ENCODE measurements at places on chromosomes 11 and 22.

DNA sequence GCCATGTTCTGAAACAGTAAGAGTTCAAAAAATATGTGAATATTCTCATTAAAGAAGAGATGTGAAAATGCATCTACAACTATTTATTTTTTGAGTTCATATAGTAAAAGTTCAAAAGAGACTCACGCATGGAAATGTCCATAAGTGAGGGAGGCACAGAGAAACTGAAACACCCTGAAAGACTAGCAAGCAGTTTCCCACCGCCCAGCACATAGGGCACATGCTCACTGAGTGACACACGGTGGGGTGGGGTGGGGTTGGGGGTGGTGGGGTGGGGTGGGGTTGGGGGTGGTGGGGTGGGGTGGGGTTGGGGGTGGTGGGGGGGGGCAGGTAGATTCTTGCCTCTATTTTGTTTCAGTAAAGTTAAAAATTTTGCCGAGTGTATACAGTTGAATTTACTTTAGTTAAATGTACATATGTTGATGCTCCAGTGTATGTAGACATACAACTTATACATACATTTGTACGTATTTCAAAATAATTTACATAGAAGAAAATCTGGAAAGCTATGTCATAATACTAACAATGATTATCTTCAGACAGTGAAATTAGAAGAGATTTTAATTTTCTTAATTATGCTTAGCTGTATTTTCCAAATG lies 6.3 kb downstream of the CCDC34 start:
- DNase-seq = no peak

- no peak for DNase-seq
These were observed 243.9 kb downstream of the MIAT start for GRCh38 chr22:26901198-26901816.

DNA sequence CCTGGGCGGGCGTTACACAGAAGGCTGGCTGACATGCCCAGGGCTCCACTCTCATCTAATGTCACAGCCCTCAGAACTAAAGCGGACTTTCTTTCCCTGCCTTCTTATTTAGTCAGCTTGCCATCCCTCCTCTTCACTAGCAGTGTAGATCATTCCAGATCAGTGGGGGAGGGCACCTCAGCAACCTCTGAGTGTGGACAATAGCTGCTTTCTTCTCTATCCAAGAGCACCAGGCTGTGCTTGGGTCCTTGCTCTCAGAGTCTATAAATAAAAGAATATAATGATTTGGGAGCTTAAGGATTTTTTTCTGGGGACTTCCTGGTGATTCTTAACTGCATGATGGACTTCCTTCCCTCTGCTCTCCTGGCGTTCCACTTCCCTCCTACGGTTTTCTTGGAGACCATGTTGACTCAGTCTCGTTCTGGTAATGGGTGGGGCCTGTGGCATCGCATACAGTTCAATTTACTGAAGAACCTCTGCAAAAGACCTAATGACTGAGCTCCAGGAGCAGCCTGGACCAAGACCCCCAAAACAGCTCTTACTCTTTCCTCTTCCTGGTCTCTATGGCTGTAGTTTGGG lies 2.9 kb upstream of the HMBS start:
- no peak for DNase-seq

GRCh38 chr11:83191986-83192385 lies 1.5 kb upstream of the ANKRD42 start:
- DNase-seq = no peak

DNA sequence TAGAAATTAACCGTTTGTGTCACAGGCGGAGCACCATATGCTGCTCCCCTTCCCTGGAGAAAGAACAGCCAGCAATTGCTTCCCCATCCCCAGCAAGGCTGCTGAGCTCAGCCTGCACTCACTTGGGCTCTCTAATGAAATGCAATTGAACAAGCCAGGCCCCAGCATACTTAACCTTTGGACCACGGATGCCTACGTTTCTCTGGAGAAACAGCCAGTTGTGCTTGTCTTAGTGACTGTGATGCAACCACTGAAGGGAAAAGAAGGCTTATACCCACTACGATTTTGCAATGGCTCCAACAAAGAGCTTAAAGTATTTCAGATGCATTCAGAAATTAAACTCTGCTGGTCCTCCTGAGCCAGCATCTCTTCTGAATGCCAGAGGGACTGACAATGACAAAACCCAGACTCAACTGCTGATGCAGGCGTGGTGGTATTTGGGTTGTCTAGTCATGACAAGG lies 51.3 kb upstream of the SESN3 start:
- no peak for DNase-seq

- no peak for DNase-seq
These were observed 4.5 kb upstream of the CDC42EP2 start for GRCh38 chr11:65310215-65310614.

DNA sequence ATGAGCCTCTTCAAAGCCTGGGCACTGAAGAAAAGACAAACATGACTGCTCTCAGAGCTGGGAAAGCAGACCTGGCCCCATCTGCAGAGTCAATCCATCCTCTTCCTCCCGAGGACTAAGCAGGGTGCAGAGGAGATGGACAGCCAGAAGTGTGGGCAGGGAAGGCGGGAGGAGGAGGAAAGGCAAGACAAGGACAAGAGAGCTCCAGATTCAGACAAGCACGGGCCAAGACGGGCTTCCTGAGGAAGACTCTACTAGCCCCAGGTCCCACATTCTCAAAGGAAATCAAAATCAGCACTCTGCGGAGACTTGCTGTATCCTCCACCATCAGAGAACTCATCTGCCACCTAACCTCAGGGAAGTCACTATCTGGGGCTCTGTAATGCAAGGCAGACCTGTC lies 28.5 kb downstream of the OPCML start:
- no peak for DNase-seq

DNA sequence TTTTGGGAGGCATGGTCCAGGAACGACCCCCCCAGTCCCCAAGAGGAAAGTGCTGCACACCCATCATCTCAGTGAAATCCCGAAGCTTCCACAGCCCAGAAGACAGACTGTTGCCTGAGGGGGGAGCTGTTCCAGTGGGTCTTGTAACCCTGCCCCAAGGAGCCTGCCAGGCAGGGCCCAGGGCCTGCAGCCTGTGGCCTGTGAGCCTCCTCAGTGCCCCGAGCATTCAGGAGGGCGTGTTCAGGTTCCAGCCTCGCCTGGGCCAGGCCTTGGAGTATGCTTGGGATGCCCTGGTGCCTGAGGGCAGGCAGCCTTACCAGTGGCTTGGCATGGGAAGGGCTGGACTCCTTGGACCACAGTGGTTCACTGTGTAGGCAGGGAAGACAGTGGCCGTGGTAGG lies 18.0 kb upstream of the CABP2 start:
- no peak for DNase-seq

GRCh38 chr11:66464916-66465315 lies 1.8 kb upstream of the PELI3 start:
- no peak for DNase-seq
